ENCODE measurements at places on chromosomes 11 and 22.

- DNase-seq = no peak
Observed at GRCh38 chr11:126383339-126384335, 28.2 kb downstream of the ST3GAL4 start.

DNA sequence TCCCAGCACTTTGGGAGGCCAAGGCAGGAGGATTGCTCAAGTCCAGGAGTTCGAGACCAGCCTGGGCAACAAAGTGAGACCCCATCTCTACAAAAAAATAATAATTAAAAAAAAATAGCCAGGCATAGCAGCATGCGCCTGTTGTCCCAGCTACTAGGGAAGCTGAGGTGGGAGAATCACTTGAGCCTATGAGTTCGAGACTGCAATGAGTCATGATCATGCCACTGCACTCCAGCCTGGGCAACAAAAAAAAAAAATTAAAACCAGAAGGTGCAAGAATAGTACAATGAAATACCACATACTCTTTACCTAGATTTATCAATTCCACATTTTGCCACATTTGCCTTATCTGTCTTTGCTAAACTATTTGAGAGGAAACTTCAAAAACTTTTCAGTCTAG, 8.2 kb downstream of the DPF2 start:
- DNase-seq = no peak

GRCh38 chr11:42967653-42968052, 344.1 kb upstream of the API5 start:
- no peak for DNase-seq

- DNase-seq = no peak
Observed at GRCh38 chr11:7638710-7639642, 34.3 kb downstream of the CYB5R2 start.

- no peak for DNase-seq
Observed at GRCh38 chr11:60717956-60718355, 6.6 kb upstream of the MS4A18 start.

- no peak for DNase-seq
Observed at GRCh38 chr11:129190087-129190486, 2.0 kb downstream of the ARHGAP32 start.

GRCh38 chr11:102012946-102013345, 34.3 kb upstream of the CFAP300 start:
- DNase-seq = no peak

- DNase-seq = no peak
Observed at GRCh38 chr11:10487002-10487647, 32.1 kb downstream of the AMPD3 start.

- DNase-seq = no peak
Observed at GRCh38 chr11:57543593-57543992, 6.2 kb downstream of the SMTNL1 start.
